ENCODE measurements at places on chromosomes 7 and 10.

- ATAC-seq, result peak; percentile 79
These were observed 24.5 kb upstream of the EEPD1 start for GRCh38 chr7:36128448-36129047.

DNA sequence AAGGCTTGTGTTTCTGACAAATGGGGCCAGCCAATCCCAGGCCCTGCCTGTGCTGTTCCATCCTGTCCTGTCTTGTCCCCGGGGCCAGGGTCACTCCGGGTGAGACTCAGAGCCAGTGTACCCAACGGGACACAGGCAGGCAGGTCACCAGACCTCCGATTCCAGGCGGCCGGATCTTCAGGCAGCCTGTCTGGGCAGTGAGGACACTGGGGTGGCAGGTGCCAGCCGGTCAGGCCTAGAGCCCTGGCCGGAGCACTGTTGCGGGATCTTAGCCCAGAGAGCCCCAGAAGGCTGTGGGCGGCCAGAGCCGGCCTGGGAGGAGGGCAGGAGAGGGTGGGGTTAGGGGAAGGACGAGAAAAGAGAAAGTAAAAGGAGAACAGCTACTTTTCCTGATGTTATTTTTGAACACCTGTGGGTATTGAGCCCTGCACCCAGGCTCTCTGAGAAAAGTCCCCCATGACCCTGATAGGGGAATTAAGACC is 134.3 kb upstream of the TNRC18 start:
- ATAC-seq, result peak; percentile 1

DNA sequence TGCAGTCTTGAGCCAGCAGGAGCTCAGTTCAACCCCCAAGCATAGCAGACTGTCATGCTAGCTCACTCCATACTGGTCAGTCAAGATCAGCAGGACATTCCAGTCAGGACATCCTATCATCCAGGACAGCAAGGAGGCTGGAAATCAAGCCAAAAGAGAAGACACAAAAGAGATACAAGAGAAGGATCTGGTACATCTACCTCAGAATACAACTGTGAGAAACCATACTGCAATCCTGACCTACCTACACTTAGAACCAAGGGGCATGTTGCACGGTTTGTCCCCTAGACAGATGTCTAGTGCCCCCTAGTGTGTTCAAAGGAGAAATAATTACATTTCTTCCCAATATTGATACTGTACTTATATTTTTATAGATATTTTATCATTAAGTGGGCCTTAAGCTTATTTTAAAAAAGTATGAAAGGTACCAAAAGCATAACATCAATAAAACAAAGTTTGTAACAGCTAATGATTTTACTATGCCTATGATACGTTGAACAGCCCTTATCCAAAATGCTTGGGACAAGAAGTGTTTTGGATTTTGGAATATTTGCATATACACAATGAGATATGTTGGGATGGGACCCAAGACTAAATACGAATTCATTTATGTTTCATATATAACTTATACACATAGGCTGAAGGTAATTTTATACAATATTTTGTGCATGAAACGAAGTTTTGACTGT is 26.7 kb downstream of the ERCC6 start:
- ATAC-seq, result peak; percentile 76

GRCh38 chr7:93350338-93350737 is 118.2 kb downstream of the VPS50 start:
- no peak for ATAC-seq

DNA sequence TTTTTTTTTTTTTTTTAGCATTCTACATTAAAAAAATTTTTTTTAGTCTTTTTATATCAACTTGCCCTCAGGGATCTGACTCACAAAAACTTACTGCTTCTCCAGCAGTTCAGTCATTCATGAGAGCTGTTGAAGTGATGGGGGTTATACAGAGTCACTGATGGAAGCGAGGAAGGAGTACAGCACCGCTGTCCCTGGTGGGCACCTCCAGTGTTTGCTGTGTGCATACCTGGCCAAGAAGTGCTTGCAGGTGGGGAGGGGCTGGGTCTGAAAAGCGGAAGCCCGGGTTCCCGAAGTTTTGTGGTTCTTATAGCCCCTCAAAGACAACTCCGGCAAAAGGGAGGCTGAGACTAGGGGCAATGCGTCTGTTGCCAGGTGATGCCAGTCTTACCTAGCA is 46.2 kb downstream of the MINDY4 start:
- ATAC-seq, result no peak

DNA sequence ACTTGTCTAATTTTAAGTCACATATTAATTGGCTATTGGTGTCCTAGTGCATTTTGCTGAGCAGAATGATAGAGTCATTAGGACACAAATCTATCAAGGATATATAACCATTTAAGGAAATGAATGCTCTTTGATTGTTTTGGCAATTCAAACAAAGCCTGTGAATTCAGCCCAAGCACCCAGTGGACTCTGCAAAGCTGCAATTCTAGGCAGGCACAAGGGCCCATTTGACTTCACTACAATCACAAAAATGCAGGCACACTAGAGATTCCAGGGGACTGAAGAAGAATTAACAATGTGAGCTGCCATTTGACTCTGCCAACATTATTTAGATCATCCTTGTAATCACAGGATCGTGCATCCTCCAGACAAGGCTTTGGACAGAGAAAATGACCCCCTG is 544.2 kb upstream of the PHF14 start:
- ATAC-seq, result no peak

DNA sequence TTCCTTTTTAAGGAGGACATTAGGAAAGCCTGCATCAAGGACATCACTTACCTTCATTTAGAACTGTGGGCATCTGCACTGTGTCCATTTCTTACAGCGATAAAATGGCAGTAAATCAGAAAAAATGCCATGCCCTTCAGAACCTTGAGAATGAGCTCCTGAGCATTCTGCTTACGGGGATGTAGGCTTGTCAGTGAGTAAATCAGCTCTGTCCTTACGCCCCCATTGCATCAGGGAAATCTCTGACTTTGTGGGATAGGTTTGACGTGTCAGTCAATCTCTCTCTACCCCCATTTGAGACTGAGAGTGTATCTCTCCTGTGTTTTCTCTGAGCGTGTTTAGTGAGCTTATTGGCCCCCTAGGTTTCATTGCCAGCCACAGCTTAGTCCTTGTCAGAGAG is 837.1 kb downstream of the LRMDA start:
- no peak for ATAC-seq

DNA sequence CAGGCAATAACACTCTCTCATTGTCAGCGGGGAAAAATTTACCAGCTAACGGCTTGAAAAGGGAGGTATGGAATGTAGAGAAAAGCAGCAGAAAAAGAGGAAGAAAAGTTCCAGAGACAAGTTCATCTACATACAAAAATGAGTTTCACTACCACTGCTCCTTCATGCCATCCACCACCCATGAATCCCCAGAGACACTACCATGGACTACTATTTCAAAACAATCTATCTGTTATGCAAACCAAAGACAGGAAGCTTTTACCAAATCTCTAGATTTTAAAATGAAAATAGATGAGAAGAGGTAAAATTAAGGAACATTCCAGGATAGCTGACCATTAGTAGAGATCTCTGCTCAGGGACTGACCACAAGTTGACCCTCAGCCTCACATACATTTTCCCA is 189.0 kb upstream of the GRM3 start:
- ATAC-seq, result no peak

DNA sequence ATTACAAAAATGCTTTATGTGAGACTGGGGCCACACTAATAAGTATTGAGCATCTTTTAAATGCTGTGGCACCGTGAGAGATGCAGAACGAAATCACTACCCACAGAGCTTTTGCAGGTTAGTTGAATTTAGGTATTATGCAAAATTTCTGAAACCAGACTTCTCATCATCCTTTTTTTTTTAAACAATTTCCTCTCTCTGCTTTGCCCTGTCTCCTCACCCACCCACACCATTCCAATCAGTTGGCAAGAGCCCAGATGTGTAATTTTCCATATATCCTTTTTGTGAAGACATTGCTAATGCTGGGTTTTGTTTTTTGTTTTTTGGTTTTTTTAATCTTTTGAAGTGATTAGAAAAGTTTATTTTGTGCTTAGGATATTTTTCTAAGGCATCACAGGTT is 1.1 kb downstream of the YAE1 start:
- ATAC-seq, result no peak

DNA sequence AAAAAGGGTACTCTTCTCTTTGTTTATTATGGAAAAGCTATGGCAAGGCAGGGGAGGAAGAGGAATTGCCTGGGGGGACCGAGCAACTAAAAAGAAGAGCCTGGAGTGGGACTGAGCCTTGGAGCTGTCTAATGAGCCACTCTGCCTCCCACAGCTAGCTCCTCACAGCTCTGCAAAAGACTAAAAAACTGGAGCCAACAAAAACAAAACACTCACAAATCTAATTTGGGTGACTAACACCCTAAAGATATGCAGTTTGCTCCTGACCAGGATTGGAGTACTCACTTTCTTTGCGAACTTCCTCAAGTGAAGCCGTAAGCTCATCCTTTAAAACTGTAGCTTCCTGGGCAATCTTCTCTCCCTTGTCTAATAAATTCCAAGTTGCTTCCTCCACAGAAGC is 89.4 kb downstream of the CTNNA3 start:
- no peak for ATAC-seq

- ATAC-seq, result no peak
These were observed 419.6 kb downstream of the DNAJB9 start for GRCh38 chr7:108989319-108989718.

- no peak for ATAC-seq
These were observed 5.5 kb upstream of the GNB2 start for GRCh38 chr7:100668069-100668449.

DNA sequence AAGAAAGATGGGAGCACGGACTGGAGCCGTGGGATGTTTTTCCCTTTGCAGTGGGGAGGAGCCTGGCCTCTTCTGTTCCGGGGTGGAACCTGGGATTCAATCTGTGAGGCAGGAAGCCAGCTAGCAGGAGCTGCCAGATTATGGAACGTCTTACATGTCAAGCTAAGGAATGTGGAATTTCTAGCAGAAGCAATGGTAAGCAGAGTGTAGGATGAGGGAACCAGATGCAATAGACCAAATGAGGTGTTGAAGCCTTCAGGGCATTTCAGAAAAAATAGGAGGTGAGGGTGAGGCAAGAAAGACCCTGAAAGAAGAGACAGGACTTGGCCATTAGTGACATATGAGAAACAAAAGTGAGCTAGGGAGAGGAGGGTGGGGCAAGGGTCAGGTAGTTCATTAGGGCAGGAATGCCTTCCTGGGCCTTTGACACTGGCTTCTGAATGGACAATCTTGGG is 105.5 kb downstream of the CHN2 start:
- no peak for ATAC-seq
